Cardiac muscle cell (in vitro differentiated cells and primary cell): ENCODE measurements at places on chromosomes 7 and 10.

GRCh38 chr7:66265566-66265965 lies 60.4 kb downstream of the TPST1 start:
- peak; percentile 43 for DNase-seq
- no peaks in the 10 kb centered on the region for H3K36me3 ChIP-seq
- H3K27ac ChIP-seq = no peak overlapping the region
- no peaks in the 10 kb centered on the region for H3K4me1 ChIP-seq
- H3K4me3 ChIP-seq = no peak overlapping the region

GRCh38 chr10:85607043-85607695 lies 759.4 kb downstream of the GRID1 start:
- H3K4me3 ChIP-seq = no peak overlapping the region
- no peak overlapping the region for H3K27ac ChIP-seq
- H3K4me1 ChIP-seq = no peaks in the 10 kb centered on the region
- DNase-seq = no peak

DNA sequence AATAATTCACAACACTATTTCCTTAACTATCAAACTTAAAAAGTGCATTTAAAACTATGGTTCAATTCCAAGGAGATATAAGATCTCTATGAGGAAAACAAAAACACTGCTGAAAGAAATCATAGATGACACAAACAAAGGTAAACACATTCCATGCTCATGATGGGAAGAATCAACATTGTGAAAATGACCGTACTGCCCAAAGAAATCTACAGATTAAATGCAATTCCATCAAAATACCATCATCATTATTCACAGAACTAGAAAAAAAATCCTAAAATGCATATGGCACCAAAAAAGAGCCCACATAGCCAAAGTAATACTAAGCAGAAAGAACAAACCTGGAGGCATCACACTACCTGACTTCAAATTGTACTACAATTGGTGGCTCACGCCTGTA lies 159.9 kb upstream of the EEPD1 start:
- no peak overlapping the region for H3K4me3 ChIP-seq
- H3K4me1 ChIP-seq = no peaks in the 10 kb centered on the region
- DNase-seq = no peak
- no peaks in the 10 kb centered on the region for H3K36me3 ChIP-seq
- H3K27me3 ChIP-seq = no peaks in the 10 kb centered on the region

DNA sequence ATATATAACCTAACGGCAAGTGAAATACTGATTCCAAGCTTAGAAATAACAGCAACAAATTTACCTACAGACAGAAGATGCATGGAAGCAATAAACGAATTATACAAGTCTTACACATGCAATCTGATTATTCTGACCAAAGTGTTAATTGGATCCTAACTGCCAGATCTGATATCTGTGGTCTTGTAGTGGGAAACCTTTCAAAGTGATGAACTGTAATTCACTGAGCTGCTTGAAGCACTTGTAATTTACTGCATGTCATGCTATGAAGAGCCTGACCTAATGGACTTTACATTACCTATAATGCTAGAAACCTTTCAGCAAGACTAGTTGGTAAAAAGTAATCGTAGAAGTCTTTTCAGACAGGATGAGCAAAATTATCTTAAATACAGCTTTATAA lies 205.6 kb downstream of the FOXP2 start:
- no peaks in the 10 kb centered on the region for H3K27me3 ChIP-seq
- DNase-seq = no peak
- H3K4me3 ChIP-seq = no peak overlapping the region

DNA sequence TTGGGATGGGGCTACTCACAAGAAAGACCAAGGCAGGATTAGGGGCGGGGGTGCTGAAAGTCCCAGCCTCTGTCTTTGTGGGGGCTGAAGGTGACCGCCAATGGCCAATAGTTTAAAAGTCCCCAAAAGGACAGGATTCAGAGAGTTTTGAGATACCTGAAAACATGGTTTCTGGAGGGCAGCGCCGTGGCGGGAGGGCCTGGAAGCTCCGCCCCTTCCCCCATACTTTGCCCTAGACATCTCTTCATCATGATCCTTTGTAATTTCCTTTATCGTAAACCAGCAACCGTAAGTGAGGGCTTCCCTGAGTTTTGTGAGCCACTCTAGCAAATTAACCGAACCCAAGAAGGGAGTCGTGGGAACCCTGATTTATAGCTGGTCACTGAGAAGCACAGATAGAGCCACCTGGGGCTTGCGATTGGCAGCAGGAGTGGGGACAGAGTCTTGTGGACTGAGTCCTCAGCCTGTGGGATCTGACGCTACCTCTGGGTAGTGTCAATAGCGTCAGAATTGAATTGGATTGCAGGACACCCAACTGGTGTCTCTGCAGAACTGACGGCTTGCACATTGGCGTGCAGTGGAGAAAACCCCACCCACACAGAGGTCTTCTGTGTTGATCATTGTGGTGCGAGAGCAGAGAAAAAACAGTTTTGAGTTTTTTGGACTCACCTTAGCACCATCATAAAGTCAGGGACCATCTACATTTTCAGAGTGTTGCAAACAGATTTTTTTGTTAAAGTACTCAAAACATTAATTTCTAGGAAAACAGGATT lies 169.3 kb downstream of the USP6NL start:
- H3K4me1 ChIP-seq = no peaks in the 10 kb centered on the region
- no peak for DNase-seq
- H3K27ac ChIP-seq = no peak overlapping the region

DNA sequence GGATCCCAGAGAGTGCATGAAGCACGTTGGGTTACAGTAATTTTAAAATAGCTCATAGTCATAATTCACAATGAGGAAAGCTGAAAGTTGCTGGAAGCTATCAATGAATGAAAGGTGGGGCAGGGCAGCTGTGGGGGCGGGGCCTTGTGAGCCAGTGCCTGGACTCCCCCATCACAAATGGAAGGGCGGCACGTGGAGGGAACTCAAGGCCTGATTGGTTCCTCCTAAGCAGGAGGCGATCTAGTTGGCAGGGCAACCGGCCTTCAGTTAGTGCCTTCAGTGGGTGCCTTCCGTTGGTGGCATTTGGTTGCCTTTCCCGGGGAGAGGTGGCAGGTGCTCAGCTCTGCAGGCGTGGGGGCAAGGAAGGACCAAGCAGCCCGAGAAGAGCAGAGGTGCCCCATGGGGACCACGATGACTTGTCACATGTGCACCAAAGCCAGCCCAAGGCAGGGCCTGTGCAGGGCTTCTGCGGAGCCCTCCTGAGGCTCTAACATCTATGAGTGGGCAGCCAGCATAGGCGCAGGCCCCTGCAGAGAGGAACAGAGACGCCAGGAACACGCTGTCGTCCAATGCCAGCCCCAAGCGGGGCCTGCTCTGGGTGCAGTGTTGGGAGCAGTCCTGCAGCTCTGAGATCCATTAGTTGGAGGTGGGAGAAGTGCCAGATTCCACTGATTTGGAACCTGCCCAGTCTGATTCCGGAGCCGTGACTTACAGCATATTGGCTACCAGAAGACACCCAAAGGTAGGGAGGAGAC lies 59.8 kb upstream of the PDSS1 start:
- no peaks in the 10 kb centered on the region for H3K27me3 ChIP-seq
- no peak overlapping the region for H3K4me3 ChIP-seq
- no peak for DNase-seq
- H3K36me3 ChIP-seq = no peaks in the 10 kb centered on the region
- H3K4me1 ChIP-seq = no peaks in the 10 kb centered on the region

GRCh38 chr7:29597266-29597665 lies 33.6 kb downstream of the PRR15 start:
- no peak overlapping the region for H3K4me3 ChIP-seq
- no peaks in the 10 kb centered on the region for H3K27me3 ChIP-seq
- H3K36me3 ChIP-seq = no peaks in the 10 kb centered on the region
- DNase-seq = no peak
- peaks cover 14% of the 10 kb centered on the region for H3K4me1 ChIP-seq
